ENCODE measurements at places on chromosomes 2 and 18.

GRCh38 chr2:208034503-208035140, 9.3 kb upstream of the PLEKHM3 start:
- H3K27ac ChIP-seq: no peak overlapping the region
- no peak overlapping the region for H3K4me3 ChIP-seq
- H3K27me3 ChIP-seq: no peaks in the 10 kb centered on the region
- DNase-seq: no peak
- peaks cover 4% of the 10 kb centered on the region for H3K36me3 ChIP-seq
- H3K4me1 ChIP-seq: peaks cover under 1% of the 10 kb centered on the region

- H3K36me3 ChIP-seq: peaks cover 48% of the 10 kb centered on the region
- no peak for DNase-seq
- no peak overlapping the region for H3K4me3 ChIP-seq
- no peaks in the 10 kb centered on the region for H3K27me3 ChIP-seq
Measured at GRCh38 chr2:240806006-240806405, 14.0 kb downstream of the KIF1A start.

DNA sequence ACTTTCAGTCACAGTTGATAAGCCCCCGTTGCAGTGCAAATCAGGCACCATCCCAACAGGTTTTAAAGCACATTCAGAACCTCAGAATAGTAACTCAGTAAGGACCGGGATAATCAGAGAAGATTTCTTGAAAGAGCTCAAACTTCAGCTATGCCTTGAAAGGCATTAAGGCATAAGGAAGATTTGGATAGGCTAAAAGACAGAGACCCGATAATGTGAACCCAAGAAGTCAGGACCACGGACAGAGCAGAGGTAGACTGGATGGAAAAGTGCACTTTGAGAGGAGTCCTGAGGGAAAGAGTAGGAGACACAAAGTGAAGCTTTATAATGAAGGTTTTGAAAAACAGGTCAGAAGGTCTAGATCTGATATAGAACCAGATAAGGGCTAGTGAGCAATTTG, 36.9 kb upstream of the KLF7 start:
- H3K4me3 ChIP-seq: no peak overlapping the region
- H3K4me1 ChIP-seq: no peaks in the 10 kb centered on the region

DNA sequence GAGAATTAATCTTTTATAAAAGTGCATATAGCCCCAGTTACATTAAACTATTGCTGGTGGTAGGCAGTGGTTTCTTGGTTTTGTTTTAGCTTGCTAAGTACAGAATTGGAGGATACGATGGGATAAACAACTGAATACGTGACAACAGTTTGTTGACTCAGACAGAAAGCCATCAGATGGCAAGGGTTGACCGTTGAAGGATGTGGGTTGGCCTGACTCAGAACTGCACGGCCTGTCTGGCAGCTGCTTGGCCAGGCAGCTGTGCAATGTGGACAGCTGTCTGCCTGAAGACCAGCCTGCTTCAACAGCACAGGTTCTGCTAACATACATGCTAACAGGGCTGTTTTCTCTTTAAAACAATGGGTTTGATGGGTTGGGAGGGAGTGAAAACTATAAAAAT, 46.6 kb downstream of the PRKRA start:
- DNase-seq: no peak
- no peak overlapping the region for H3K4me3 ChIP-seq
- H3K27me3 ChIP-seq: no peaks in the 10 kb centered on the region
- no peaks in the 10 kb centered on the region for H3K36me3 ChIP-seq

GRCh38 chr2:113602869-113603466, 24.1 kb upstream of the RABL2A start:
- no peaks in the 10 kb centered on the region for H3K4me1 ChIP-seq
- H3K36me3 ChIP-seq: no peaks in the 10 kb centered on the region
- no peaks in the 10 kb centered on the region for H3K27me3 ChIP-seq
- DNase-seq: no peak
- no peak overlapping the region for H3K27ac ChIP-seq

DNA sequence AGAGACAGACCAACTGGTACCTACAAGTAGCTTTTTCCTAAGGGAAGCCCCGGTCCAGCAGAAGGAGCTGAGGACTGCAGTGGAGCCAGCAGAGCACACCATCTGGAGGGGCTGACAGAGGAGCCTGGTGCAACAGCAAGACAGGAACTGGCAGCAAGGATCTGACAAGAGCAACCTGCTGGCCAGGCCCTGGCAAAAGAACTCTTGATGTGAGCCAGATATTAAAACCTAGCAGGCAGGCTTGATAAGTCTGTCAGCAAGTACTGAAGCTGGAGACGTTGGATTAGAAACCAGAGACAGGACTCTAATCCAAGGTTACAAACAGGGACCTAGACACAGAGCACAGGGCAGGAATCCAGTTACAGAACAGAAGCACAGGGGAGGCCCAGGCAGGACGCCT, 260.7 kb upstream of the MGAT5 start:
- DNase-seq: no peak
- H3K4me3 ChIP-seq: no peak overlapping the region
- no peaks in the 10 kb centered on the region for H3K4me1 ChIP-seq
- H3K36me3 ChIP-seq: no peaks in the 10 kb centered on the region
- no peak overlapping the region for H3K27ac ChIP-seq

GRCh38 chr18:29251681-29252080, 1074.8 kb upstream of the CDH2 start:
- no peak overlapping the region for H3K4me3 ChIP-seq
- H3K27ac ChIP-seq: no peak overlapping the region
- DNase-seq: no peak

- H3K4me1 ChIP-seq: no peaks in the 10 kb centered on the region
- H3K27me3 ChIP-seq: no peaks in the 10 kb centered on the region
- no peak for DNase-seq
- no peak overlapping the region for H3K4me3 ChIP-seq
- H3K36me3 ChIP-seq: no peaks in the 10 kb centered on the region
Measured at GRCh38 chr2:188997263-188997662, 23.1 kb downstream of the COL3A1 start.

GRCh38 chr18:21316296-21316695, 74.3 kb downstream of the GREB1L start:
- H3K27me3 ChIP-seq: no peaks in the 10 kb centered on the region
- H3K4me3 ChIP-seq: no peak overlapping the region
- no peaks in the 10 kb centered on the region for H3K36me3 ChIP-seq

GRCh38 chr2:106122157-106122556, 71.9 kb downstream of the UXS1 start:
- H3K4me3 ChIP-seq: no peak overlapping the region
- H3K36me3 ChIP-seq: peaks cover 2% of the 10 kb centered on the region
- H3K4me1 ChIP-seq: peaks cover 3% of the 10 kb centered on the region
- no peak for DNase-seq
- H3K27ac ChIP-seq: no peak overlapping the region

DNA sequence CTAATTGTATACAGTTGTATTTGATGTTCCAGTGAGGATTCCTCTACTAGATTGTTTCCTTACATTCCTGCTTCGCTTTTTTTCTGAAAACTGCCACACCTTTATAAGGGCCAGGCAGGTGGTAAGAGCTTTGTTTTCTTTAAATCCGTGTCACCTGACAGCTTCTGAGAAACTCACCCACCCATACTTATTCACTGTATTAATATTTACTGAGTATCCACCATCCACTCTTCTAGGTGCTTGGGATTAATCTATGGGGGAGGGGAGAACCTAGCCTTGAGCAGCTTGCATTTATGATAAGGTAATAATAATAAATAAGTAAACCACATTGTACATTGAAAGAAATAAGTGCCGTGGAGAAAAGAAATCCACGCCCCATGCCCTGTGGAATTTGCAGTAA, 174.7 kb upstream of the AGAP1 start:
- H3K36me3 ChIP-seq: no peaks in the 10 kb centered on the region
- H3K27ac ChIP-seq: no peak overlapping the region
- H3K4me1 ChIP-seq: no peaks in the 10 kb centered on the region
- H3K4me3 ChIP-seq: no peak overlapping the region

- no peaks in the 10 kb centered on the region for H3K36me3 ChIP-seq
- no peak for DNase-seq
- no peak overlapping the region for H3K27ac ChIP-seq
- no peak overlapping the region for H3K4me3 ChIP-seq
- no peaks in the 10 kb centered on the region for H3K27me3 ChIP-seq
- H3K4me1 ChIP-seq: no peaks in the 10 kb centered on the region
Measured at GRCh38 chr2:113212245-113213060, 38.7 kb downstream of the PSD4 start.

DNA sequence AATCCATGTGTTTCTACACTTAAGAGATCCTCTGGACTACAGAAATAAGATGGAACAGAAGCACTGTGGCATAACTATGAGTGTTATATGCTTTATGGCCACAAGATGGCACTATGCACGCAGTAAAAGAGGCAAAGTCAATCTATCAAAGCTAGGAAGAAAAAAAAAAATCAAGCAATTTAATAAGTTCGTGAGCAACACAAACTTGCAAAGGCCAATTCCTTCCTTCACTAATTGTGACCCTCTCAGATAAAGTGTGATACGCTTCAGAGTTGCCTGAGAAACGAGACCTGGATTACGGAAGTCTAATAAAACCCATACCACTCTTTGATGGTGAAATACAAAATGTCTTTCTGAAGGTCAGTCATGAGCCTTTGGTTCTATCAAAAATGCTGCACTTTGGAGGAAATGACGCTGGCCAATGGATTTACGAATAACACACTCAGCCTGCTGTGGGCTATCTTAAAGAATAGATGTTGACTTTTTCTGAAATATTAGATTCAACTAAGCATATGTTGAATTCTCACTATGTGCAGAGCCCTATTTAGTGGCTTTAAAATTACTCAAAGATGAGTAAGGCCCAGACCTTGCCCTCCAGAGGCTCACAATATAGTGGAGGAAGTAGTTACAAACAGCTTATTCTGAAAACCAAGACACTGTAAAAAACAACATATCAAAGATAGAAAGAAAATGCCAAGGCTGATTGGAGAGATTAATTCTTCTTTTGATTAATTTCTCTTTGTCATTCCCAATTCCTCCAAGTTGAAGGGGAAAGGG, 35.5 kb upstream of the TTR start:
- no peak for DNase-seq
- no peaks in the 10 kb centered on the region for H3K4me1 ChIP-seq
- no peaks in the 10 kb centered on the region for H3K27me3 ChIP-seq
- H3K27ac ChIP-seq: no peak overlapping the region
- no peaks in the 10 kb centered on the region for H3K36me3 ChIP-seq

- no peaks in the 10 kb centered on the region for H3K27me3 ChIP-seq
- peaks cover 2% of the 10 kb centered on the region for H3K36me3 ChIP-seq
- no peak overlapping the region for H3K27ac ChIP-seq
- H3K4me3 ChIP-seq: no peak overlapping the region
- H3K4me1 ChIP-seq: peaks cover 21% of the 10 kb centered on the region
Measured at GRCh38 chr18:58843688-58844035, 21.0 kb upstream of the ZNF532 start.

DNA sequence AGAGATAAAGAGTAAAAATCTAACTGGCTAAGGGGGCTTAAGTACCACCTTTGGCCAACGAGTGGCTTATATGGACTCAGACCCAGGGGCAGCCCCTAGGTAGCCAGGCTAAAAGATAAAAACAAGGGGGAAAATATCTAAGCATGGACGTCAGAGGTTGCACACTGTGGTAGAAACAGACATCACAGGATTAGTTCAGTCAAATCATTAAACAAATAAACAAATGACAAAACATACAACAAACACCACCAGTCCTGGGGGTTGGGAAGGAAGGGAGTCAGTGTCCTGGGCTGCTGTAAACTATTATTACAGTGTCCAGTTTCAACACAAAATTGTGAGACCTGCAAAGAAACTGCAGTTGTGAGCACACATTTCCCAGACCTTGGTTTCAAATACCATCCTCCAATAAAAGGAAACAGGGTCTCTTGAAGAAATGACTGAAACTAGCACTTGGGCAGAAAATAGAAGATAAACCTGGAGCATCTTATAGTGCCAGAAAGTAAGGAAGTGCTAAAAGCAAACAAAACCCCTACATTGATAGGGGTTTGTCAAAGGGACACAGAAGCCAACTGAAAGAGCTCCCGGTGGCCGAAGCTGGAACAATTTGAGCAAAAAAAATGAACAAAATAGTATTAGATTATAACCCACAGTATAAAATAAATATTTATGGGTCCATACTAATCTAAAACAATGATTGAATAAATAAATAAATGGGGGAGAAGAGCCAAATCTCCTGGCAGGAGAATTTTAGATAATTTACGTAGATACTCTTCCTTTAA, 154.8 kb upstream of the KLF7 start:
- no peaks in the 10 kb centered on the region for H3K27me3 ChIP-seq
- no peak overlapping the region for H3K4me3 ChIP-seq
- H3K4me1 ChIP-seq: no peaks in the 10 kb centered on the region
- no peak overlapping the region for H3K27ac ChIP-seq
- no peaks in the 10 kb centered on the region for H3K36me3 ChIP-seq

DNA sequence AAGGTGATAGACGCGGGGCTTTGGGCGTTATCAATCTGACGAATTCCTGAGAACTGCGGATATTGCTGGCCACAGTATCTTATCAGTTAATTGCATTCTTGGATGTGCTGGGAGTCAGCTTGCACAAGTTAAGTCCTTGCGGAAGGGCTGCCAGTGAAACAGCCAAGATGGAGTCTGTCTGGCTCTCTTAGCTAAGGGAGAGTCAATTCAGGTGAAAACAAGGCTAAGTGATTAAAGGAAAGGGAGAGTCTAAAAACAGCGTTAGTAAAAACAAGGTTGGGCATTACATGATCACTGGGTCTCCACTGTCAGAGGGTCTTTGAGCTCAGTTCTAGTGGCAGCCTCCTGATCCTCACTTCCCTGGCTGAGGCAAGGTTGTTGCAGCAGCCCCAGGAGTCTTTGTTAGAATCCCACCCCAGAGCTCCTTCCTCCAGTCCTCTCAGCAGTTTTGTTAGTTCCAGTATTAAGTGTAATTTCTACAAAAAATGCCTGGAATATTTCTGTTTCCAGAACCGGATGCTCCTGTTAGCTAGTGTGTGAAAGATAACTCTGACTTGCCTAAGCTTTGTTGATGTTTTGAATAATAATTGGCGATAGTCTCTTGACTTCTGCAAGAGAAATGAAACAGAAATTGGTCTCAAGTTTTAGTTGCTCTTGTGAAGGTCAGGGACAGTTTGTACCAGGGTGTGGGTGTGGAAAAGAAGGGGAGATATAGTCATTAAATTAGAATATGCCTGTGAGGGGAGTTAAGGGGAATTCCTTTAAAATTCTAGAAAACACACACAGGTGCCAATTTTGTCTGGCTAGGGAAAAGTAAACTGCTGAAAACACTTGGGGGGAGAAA, 10.6 kb downstream of the CFLAR start:
- H3K4me3 ChIP-seq: no peak overlapping the region
- no peaks in the 10 kb centered on the region for H3K36me3 ChIP-seq
- no peak for DNase-seq
- H3K27ac ChIP-seq: no peak overlapping the region
- no peaks in the 10 kb centered on the region for H3K27me3 ChIP-seq
